NCI-H345 (cell line): ENCODE measurements at places on chromosomes 4 and X.

GRCh38 chr4:52728691-52729240 lies 22.5 kb downstream of the ERVMER34-1 start:
- DNase-seq, result no peak

DNA sequence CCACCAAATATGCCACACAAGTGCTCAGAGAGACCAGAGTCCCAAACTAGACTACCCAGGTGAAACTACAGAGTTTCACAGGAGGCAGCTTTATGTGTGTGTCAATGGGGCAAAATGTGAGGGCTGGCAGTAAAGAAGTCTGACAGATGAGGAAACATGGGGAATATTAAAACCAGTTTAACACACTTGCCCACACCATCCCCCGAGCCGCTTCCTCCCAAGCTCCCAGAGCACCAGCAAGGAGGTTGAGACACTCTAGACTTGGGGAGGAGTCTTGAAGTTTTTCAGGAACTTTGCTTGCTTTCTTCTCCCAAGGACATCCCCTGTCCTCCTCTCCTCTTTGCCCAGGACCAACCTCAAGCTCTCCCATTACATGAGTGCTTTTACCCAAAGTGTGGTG lies 94.7 kb upstream of the SPRY1 start:
- DNase-seq, result no peak

DNA sequence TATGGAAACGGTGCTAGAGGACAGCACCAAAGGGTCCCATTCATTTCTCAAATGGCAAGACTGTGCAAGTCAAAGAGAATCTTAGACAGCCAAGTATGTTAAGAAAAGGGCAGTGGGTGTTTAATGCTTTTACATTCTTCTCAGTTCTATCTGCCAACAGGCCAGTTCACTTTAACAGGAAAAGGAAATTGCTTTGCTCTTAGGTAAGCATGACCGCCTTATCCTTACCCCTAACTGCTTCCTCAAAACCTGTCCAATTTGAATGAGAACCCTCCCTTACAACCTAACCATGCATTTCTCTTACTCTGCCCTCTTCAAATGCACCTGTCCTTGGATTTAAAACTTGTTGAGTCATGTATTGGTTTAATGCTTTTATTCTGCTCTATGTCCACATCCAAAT lies 44.5 kb upstream of the BLTP1 start:
- DNase-seq, result no peak

DNA sequence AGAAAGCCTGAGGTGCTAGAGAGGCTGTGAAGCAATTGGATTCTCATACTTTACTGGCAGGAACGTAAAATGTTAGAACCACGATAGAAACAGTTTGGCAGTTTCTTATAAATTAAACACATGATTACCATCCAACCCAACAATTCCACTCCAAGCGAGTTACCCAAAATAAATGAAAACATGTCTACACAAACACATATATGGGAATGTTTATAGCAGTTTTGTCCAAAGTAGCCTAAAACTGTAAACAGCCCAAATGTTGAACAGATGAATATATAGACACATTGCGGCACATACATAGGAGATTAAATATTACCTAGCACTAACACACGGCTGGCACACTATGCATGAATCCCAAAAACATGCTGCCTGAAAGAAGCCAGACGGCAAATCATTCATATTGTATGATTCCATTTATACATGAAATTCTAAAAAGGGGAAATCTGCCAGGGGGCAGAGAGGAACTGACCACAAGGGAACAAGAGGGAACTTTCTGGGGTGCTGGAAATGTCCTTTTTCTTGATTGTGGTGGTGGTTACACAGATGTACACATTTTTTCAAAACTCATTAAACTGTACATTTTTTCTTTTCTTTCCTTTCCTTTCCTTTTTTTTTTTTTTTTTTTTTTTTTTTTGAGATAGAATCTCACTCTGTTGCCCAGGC lies 50.4 kb upstream of the SLC25A4 start:
- no peak for DNase-seq

DNA sequence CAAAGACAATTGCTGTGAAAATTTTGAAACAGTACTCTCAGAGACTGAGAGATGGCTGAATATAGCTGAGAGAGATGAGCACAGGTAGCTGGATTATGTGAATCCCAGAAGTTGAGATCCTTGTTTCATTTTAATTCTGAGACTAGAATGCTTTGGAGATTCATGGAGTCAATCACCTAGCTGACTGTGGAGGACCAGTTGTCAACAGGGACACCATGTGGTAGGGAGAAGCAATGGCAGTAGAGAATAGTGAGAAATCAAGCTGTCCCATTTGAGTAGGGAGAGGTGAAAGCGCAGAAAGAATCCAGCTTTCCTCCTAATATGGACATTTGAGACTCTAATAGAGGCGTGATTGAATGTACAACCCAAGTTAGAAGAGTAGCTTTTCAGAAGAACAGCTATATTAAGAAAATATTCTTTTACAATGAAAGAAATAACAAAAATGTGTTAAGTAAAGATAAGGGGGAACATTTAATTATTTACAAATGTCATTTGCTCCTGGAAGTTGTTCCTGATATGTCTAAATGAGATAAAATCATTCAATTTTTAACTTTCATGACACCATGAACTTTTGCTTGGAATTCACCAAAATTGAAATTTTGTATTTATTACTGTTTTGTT lies 30.3 kb upstream of the GLRB start:
- DNase-seq, result peak; percentile 24

DNA sequence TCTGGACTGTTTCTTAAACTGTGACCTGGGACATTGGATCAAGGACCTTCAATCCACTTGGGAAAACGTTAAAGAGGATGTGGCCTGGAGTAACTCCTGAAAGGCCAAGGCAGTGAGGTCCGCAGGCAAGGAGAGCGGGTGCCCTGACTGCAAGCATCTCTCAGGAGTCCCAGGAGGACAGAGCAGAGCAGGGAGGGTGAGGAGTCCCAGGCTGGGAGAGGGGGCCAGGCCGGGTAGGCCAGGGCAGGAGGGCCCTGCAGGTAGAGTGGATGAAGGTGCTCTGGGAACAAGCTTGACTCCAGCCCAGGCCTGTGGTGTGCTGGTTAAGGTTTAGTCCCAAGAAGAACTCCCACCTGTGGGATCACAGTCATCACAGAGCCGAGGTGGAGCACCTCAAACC lies 13.8 kb downstream of the PNMA6E start:
- DNase-seq, result no peak

GRCh38 chr4:16588651-16589050 lies 309.8 kb downstream of the LDB2 start:
- no peak for DNase-seq

DNA sequence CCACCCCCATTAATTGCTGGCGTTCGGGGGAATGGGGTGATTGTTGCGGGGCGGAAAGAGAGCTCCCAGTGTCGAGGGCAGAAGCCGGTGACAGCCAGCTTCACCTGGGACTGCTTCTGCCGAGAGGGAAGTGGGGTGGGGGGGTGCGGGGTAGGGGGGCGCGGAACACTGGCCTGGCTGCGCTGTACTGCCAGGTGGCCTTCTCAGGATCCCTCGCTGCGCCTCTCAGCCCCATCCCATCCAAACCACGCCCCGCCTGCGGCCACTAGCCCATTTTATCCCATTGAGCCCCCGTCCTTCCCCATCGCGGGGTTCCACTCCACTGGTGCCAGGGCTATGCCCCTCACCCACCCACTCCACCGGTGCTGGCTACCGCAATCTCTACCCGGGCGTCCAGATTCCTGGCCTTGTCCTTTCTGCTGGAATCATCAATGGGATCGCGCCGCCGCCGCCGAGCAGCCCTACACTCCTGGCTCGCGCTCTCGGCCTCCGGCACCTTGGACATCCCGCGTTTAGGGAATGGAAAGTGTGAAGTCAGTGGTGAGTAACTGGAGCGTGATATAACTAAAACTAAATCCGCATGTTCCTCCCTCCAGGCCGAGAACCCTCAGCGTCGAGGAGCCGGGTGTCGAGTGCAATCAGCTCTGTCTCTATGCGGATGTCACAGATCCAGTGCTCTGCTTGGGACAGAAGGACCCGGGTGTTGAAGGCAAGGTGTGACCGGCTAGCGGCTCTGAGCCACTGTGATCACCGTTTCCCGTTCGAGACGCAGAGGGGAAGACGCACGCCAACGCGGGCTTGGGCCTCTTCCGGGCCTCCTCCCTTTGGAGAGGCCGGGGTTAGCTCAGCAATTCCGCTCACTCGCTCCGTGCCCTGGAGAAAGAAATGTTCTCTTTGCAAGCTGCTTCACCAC lies 20.5 kb downstream of the NKX3-2 start:
- DNase-seq, result no peak

DNA sequence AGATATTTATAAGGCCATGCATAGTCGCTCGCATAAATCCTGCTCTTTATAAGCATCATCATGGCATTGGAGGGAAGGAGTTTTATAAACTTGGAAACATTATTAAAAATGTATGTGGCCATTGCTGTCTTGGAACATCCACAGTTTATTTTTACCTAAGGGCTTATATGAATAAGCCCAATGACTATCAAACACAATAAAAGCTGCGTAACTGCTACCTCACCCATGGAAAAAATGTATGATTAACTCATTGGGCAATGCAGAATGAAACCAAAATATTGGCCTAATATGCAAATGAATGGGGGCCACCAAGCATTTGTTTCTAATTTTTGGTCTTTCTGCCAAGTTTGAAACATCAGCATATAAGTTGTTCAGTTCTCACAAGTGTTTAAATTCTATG lies 19.1 kb downstream of the GEMIN8 start:
- no peak for DNase-seq

GRCh38 chr4:68732653-68733466 lies 62.4 kb upstream of the UGT2B15 start:
- DNase-seq, result no peak

DNA sequence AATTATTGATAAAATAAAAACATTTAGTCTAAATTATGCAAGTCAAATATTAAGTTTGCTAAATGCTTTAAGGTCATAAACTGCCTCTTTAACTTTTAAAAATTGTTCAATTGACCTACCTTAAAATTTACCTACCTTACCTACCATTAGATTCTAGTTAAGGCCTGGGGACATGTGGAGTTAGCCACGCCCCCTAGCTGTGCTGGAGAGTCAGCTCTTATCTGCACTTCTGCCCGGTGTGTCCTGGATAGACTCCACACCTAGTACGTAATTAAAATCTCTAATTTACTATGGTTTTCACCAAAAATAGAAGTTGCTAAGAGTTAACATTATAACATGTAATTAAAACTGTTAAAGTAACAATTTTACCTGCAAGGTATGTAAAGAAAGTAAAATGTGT lies 22.7 kb downstream of the TENM3 start:
- no peak for DNase-seq

GRCh38 chrX:149757206-149758067 lies 16.4 kb upstream of the HSFX1 start:
- DNase-seq, result no peak

- DNase-seq, result no peak
Observed at GRCh38 chr4:5974321-5974720, 43.9 kb downstream of the C4orf50 start.

GRCh38 chr4:38730830-38731646 lies 51.8 kb downstream of the TLR10 start:
- peak; percentile 11 for DNase-seq

GRCh38 chr4:39541987-39542610 lies 14.9 kb upstream of the UGDH start:
- DNase-seq, result no peak

DNA sequence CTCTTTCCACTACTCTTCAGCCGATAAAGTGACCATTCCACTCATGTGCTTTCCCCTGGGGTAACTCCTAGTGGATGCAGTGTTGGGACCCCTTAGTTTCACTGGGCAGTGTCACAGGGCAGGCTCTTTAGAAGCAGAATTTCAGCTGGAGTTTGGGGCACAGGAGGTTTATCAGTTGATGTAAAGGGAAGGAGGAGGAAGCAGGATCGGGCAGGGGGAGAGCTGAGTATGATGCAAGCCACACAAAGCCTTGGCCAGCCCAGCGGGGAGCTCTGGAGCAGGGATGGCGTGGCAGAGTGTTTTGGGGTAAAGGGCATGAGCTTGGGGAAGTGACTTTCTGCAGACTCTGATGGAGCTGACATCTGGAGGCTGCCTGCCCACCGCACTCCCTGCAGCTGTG lies 19.3 kb downstream of the WDR13 start:
- DNase-seq, result no peak

DNA sequence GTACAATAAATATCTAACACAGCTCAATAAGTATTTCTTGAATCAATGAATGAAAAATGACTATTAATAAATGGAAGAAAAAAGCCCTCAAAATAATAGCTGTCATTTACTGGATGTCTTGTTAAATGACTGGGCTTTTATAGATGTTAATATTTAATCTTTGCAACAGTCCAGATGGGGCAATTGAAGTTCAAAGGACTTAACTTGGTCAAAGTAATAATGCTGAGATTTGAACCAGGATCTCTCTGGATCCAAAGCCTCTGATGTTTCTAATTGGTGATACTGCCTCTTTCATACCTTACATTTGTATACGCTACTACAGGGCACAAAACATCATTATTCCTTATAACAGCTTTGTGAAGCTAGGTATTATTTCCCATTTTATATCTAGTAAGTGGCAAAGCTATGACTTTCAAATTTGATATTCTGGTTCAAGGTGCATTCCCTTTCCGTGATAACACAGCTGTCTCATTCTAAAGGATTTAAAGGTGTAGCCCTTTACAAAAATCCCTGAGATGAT lies 72.6 kb downstream of the DCK start:
- DNase-seq, result no peak

GRCh38 chr4:86942185-86942666 lies 7.4 kb downstream of the AFF1 start:
- peak; percentile 2 for DNase-seq

GRCh38 chr4:10347281-10347795 lies 109.9 kb downstream of the ZNF518B start:
- DNase-seq, result no peak

DNA sequence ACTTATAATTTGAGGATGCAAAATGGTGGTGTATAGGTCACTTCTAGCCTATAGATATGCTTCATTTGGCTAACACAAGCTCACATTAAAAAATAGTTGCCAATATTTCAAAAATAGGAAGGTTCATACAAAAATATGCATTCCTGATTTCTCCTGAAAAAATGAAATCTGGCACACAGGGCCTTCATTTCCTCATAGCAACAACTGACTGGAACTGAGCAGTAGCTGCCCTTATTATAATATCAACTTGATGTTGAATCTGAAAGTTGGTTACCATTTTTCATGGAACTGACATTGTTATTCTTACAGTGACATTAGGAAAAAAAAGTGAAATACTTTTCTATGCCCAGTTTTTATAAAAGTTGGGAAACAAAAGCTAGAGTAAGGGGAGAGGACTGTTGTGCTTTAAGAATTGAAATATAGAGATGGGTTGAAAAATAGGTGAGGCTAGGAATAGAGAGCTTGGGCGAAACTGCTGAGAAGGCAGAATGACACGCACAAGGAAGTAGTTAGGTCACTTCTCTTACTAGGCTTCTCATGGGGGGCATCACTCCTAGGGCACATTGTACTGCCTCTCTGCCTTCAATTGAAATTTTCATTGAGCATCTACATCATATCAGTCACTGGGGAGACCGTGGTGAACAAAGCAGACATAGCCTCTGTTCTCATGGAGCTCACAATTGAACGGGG lies 43.1 kb upstream of the C1GALT1C1 start:
- no peak for DNase-seq

- DNase-seq, result no peak
Observed at GRCh38 chr4:8393593-8394038, 46.9 kb downstream of the ACOX3 start.

GRCh38 chrX:37594755-37595382 lies 23.4 kb downstream of the LANCL3 start:
- DNase-seq, result no peak

- DNase-seq, result no peak
Observed at GRCh38 chr4:147194114-147194513, 248.4 kb upstream of the TTC29 start.
